ENCODE measurements at places on chromosomes 2 and 18.
A peak's percentile ranks its signal among the peaks of the same experiment; 100 is the strongest.

DNA sequence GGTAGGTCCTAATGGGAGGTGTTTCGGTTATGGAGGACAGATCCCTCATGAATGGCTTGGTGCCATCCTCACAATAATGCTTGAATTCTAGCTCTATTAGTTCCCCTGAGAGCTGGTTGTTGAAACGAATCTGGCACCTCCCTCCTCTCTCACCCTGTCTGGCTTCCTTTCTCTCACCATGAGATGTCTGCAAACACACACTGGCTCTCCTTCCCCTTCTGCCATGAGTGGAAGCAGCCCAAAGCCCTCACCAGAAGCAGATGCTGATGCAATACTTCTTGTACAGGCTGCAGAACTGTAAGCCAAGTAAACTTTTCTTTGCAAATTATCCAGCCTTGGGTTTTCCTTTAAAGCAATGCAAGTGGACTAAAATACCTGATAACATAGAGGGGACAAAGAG is 86.6 kb downstream of the RND3 start:
- no peak for DNase-seq

- no peak for DNase-seq
These were observed 389.6 kb downstream of the ADCYAP1 start for GRCh38 chr18:1294229-1294628.

GRCh38 chr18:38961880-38962279 is 1396.3 kb upstream of the CELF4 start:
- no peak for DNase-seq

- DNase-seq, result no peak
These were observed 129.5 kb downstream of the SNTG2 start for GRCh38 chr2:1079873-1080799.

DNA sequence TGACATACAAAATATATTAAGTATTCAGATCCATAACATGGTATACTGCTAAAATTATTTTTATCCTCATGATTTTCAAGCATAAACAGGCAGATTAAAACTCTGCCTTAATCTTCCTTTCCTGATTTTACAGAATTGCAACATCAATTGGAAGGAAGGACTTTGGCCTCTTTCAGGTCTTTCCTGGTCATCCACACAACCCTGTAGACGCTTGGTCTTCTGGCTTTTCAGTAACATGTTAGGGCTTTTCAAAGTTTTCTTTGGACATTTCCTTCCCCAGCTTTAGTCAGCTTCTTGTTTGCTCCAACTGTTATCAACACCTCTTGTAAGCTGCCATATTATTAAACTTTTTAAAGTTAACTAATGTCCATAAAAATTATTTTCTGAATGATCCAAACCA is 1364.9 kb upstream of the NRXN1 start:
- DNase-seq, result no peak

- no peak for DNase-seq
These were observed 96.7 kb upstream of the ACKR3 start for GRCh38 chr2:236472720-236473495.

DNA sequence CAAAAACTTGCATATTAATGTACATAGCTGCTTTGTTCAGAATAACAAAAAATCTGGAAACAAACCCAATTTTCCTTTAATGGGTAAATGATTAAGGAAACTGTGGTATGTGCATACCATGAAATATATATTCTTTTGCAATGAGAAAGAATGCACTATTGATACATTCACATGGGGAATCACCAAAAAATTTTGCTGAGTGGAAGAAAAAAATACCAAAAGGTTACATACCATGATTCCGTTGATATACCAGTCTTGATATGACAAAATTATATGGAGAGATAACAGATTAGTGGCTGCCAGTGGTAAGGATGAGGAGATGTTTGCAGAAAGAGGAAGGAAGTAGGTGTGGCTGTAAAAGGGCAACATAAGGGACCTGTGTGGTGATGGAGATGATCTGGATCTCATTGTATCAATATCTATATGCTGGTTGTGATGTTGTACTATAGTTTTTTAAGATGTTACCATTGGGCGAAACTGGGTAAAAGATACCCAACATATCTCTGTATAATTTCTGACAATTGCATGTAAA is 54.6 kb upstream of the BCL2L11 start:
- DNase-seq, result no peak

DNA sequence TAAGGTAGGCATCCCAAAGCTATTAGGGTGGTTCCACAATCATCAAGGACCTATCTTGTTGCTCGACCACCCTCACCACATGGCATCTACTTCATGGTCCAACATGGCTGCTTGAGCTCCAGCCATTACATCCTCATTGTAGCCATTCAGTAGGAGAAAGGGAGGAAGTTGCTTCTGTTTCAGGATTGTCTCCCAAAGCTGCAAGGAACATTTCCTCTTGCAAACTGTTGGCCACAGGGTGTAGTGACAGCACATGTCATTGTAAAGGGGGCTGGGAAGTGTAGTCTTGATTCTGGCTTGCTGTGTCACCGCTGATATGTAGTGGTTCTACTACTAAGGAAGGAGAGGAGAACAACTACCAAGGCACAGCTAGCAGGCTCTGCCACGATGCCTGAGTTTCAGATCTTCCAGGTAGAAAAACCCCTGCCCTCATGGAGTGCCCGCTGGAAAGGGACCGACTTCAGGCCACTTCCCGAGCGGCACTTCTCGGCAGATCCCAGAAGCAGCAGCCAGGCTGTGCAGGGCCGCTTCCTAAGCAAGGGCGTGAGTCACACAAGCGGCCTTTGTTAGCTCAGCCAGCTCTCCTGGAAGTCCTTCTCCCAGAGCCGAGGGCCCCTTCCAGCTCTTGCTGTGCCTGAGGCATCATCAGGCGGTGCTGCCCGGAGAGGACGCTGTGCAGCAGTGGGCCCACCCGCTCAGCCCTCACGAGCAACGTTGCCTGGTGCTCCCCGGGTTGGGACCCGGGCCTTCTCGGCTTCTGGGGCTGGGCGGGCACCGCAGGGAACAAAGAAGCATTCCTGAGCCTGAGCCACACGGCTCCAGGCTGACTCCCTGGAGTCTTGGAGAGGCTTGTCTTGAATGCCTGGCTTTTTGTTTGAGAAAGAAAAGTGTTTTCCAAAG is 58.2 kb downstream of the HS6ST1 start:
- no peak for DNase-seq

DNA sequence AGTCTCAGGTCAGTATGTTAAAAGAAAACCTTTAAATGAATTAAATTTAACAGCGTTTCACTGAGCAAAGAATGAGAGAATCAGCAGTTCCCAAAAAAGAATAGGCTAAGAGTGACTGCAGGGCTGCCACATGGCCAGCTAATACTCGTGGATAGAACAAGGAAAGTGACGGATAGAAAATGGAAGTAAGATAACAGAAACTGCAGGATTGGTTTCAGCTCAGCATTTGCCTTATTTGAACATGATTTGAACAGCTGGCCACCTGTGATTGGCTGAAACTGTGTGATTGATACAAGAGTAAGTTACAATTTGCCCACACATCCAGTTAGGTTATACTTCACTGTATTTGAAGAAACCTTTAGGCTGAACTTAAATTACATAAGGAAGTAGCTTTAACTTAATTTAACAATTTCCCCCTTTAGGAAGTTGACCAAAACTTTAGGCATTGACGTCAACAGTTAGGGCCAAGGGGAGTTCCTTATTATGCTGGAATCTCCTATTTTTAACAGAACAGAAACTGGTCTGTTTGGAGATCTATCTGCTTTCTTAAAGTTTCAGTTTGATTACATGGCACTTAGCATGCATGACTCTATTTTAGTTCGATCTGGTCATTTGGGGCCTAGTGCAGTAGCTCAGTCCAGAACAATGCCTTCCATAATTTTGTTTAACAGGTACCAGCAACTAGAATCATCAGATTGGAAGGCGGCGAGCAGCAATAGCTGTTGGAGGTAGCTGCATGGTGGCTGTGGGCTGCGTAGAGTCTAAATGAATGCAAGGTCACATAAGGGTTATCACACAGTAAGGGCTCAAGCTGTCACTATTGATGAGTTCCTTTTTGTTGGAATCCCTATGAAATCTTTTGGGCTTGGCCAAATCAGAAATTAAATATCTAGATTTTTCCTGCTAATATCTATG is 143.4 kb downstream of the TRIM43 start:
- no peak for DNase-seq

- no peak for DNase-seq
These were observed 35.2 kb downstream of the FOSL2 start for GRCh38 chr2:28427741-28428415.

DNA sequence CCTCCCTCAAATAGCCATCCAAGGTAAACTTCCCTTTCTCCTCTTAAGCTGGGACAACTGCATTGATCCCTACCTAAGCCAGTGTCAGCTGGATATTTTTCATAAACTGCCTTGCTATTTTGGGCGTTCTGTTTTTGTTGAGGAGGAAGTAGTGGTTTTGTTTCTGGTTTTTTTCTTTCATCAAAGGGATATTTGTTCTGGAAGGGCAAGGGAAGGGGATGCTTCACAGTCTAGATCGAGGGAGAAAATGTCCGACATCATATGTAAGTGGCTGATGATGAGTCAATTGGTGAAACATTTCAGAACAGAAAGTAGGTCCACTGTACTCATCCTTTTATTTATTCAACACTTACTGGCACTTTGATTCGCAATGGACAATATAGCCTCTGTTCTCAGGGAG is 31.0 kb downstream of the TANC1 start:
- DNase-seq, result no peak

DNA sequence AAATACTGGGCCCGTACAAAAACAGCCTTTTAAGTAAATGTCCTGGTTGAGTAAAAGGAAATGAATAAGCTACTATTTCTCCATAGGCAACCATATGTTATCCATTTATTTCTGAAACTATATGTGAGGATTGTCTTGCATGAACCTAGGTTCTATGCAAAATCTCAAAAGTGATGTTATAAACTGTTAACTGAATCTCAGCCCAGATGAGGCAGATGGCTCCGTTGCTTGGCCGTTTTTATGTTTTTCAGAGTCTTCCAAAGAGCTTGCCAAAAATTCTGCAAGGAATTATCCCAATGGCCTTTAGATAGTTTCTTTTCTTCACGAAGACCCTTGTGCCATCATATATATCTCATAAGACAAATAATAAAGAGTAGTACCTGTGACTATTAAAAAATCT is 1669.5 kb upstream of the DDX18 start:
- no peak for DNase-seq

DNA sequence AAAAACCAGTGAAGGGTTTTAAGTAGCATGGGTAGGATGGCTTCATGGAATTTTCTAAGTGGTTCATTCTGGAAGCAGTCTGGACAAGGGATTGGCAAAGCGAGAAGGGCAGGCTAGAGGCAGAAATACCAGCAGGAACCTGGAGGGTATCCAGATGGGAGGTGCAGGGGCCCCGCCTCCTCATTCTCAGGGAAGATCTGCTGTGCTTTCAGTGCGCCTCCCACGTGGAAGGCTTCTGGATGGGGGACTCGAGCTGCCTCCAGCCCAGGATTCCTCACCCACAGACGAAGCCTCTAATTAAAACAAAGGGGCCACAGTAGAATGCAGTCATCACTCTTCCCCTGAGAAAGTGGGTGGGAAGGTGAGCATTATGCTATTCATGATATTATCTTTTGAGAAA is 79.8 kb downstream of the VSNL1 start:
- no peak for DNase-seq

DNA sequence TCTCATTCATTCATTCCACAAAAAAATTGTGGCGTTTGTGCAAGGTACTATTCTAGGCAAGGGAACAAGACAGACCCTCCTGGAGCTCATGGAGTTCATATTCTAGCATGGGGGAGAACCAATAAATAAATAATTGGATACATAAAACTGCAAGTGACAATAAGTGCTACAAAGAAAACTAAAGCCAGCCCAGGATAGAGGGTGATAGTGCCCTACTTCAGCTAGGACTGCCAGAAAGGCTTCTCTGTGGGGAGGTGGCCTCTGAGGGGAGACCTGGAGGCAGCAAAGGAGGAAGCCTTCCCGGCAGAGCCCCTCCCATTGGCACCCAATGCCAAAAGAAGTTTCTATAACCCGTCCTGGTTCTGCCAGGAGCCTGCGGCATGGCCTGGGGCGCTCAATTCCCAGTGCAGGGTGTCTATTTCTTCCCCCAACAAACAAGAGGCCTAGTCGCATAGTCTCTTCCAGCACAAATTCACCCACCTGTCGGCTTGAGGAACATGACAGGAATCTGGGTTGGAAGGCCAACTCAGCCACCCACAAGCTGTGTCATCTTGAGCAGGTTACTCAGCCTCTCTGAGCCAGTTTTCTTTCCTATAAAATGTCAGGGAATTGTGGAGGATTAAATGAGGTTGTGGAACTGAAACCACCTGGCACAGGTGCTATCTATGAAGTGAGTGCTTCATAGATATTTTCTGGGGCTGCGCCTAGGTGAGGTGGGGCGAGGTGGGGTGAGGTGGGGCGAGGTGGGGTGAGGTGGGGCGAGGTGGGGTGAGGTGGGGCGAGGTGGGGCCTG is 94.3 kb downstream of the ZFP36L2 start:
- DNase-seq, result no peak

DNA sequence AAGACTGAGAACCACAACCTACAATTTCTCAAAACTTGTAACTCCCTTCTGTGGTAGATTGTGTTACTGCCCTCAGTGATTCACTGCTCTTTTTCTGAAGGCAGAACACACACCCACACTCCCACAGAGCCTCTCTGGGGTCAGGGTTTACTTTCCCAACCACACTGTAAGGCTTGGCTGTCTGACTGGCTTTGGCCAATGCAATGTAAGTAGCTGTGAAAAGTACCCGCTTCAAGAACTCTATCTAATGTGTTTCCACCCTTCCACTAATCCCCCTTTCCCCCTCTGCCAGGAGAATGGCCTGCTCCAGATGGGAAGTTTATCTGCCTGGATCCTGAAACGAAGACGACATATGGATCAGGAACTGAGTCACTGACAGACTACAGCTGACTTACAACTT is 222.7 kb downstream of the CDH2 start:
- no peak for DNase-seq

DNA sequence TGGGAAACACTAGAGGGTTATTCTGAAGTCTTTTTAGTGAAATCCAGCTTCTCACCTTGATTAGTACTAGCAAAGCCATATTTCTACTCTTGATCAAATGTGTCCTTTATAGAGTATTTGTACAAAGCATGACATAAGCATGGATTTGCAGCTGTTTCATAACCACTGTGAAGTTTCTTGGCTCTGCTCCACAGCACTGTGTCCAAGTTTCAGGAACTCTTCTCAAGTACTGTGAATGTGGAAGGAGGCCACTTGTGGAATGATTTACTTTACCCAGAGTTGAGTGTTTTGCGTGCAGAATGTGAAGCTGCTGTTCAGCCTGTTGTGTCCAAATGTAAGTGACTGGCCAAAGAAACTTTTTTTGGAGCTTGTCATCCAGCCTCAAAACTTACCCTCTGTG is 16.2 kb upstream of the MAPRE2 start:
- no peak for DNase-seq

DNA sequence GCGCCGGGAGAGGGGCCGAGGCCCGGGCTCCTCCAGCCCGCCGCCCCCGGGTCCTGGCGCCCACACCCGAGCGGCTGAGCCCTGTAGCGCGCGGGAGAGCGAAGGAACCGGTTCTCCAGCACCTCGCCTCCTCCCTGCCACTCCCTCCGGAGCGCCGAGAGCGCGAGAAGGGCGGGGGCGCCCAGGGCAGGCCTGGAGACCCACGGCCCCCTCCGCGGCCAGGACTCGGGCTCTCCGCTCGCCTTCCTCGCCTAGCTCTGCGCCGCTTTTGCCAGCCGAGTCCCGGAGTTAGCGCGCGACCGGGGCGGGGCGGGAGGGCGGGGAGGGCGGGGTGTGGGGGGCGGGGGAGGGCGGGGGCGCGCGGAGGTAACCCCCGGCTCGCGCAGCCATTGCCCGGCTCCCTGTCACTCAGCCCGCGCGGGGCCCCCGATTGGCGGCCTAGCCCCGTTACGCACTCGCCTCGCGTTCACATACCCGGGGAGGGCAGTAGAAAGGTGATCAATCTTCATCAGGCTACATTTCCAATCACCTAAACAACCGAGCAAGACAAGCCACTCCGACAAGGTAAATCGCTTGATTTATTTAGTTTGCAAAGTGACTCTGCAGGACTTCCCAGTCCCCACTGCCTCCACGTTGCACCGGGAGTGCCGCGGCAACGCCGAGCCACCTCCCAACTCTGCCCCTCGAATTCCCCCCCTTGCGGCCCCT is at the start of gene OTX1:
TSS of gene OTX1 (plus strand) at position 497 of the 708 bp plus-strand sequence. CDS start 2,161 bp downstream, outside the sequence.
- peak; percentile 98 for DNase-seq

Data from HTR-8/SVneo (cell line).